ENCODE measurements at places on chromosomes 12 and 14.

DNA sequence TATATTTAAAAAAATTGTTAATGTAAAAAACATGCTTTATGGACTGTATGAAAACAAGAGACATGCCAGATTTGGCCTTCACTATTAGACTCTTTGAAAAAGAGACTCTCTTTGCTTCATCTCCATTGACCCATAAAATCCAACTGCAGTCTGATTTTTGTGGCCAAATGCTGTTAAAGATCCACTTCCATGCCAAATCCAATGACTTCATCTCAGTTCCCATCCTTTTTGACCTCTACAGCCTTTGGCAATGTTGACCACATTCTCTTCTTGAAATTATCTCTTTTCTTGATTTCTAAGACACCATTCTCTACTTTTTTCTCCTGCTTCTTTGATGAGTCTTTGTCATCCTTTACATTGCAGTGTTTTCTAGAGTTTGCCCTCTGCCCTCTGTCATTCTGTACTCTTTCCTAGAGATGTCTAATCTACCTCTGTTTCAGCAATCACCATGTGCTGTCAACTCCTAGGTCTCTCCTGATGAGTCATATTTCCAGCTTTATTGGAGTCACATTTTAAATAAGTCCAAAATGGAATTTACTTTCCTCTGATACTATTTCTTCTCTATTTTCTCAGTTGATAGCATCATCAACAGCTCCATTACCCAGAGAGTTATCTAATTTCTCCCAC is 2.4 kb downstream of the TMPRSS12 start:
- DNase-seq, result no peak

- DNase-seq, result no peak
Measured at GRCh38 chr12:25714198-25714984, 161.3 kb upstream of the LMNTD1 start.

- no peak for DNase-seq
Measured at GRCh38 chr12:128820253-128820652, 3.5 kb downstream of the SLC15A4 start.

- DNase-seq, result no peak
Measured at GRCh38 chr14:27845241-27845850, 921.2 kb upstream of the FOXG1 start.

- no peak for DNase-seq
Measured at GRCh38 chr14:89674936-89675335, 257.9 kb upstream of the FOXN3 start.

- DNase-seq, result no peak
Measured at GRCh38 chr14:77961847-77962580, 162.1 kb downstream of the ADCK1 start.

DNA sequence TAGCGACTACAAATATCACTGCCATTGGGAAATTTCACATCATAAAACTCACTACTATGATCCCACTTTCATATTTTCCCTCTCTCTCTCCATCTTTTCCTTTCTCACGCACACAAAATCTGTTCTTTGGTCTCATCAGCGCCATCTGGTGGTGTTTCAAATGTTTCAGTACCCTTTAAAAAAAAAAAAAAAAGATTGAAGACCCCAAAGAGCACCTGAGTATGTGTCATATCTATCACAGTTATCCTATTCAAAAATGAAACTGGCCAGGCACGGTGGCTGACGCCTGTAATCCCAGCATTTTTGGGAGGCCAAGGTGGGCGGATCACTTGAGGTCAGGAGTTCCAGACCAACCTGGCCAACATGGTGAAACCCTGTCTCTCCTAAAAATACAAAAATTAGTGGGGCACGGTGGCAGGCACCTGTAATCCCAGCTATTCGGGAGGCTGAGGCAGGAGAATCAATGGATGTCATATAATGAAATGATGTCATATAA is 72.4 kb downstream of the TTC9 start:
- peak; percentile 35 for DNase-seq

- DNase-seq, result no peak
Measured at GRCh38 chr12:118127867-118128266, 8.1 kb upstream of the PEBP1 start.

- no peak for DNase-seq
Measured at GRCh38 chr14:87044807-87045206, 948.2 kb downstream of the GALC start.

DNA sequence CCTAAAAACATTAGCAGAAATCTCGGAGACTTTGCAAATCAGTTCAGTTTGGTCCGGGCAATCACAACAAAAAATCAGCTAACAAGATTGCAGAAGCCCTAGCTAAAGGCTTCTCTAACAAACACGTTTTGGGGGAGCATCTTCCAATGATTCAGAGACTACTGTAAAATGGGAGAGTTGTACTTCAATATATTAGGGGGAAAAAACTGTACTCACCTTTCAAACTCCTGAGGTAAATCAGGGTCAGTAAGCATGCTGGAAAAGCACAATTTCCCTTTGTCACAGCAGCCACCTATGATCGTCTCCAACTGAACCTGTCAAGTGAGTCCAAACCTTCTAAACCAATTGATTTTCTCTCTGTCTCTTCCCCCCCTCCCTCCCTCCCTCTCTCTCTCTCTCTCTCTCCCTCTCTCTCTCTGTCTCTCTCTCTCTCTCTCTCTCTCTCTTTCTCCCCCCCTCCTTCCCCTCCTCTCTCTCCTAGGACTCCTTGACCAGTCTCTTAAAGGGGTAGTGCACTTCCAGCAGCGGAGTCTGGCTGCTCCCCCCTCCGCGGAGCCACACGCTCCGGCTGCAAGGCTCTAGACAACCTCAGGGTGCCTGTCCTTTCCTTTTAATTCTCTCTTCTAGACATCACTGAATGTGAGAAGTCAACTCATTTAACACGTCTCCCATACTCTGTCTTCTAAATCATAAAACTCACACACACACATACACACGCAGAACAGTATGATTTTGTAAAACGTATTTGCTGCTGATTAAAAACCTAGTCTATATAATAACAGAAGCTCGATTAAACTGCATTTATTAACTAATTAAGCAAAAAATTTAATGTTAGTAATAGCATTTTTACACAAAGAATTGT is at the start of gene SOX5:
Gene SOX5, minus strand, starts transcription at position 323 of the 862 bp plus-strand sequence. Its CDS starts 69 bp downstream, at position 254.
- DNase-seq, result no peak

GRCh38 chr12:30754383-30754749 is 385 bp downstream of the CAPRIN2 start:
- no peak for DNase-seq

- DNase-seq, result no peak
Measured at GRCh38 chr14:21263284-21264024, 5.8 kb downstream of the HNRNPC start.

DNA sequence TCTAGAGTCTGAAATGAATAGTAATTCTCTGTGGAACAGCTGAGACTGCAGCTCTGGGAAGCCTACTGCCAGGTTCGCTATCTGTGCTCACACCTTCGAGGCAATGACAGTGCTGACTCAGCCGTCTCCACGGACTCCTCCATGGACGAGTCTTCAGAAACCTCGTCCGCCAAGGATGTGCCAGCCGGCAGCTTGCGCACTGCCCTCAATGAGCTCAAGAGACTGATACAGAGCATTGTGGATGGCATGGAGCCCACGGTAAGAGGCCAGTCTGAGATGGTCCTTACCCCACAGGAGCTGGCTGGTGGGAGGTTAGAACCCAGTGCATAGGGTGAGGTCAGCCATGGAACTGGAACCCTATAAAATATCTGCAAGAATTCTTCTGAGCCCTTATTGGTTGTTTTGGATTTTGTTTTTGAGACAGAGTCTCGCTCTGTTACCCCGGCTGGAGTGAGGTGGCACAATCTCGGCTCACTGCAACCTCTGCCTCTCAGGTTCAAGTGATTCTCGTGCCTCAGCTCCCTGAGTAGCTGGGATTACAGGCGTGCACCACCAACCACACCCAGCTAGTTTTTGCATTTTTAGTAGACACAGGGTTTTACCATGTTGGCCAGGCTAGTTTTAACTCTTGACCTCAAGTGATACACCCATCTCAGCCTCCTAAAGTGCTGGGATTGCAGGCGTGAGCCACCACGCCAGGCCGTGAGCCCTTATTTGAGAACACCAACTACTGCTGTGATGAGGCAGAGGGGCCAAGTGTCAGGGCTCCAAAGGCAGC is 43.9 kb downstream of the RAB35 start:
- peak; percentile 15 for DNase-seq

GRCh38 chr12:83945871-83946270 is 966.7 kb downstream of the SLC6A15 start:
- DNase-seq, result no peak

DNA sequence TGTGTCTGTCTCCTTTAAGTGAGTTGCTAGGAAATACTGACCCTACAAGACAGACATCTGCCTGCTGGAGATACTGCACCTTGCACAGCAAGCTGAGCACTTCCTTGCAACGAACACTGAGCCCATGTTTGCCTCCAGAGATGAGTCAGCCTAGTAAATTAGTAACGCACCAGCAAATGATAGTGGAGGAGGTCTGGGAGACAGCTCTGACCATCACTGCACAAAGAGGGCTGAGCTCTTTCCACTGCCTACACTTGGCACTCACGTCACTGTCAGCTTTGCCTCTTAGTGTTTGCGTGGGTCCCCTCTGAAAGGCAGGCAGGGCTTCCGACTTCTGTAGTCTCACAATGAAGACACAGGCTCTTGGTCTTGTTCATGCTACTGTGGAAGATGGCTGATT is 109.0 kb downstream of the APAF1 start:
- no peak for DNase-seq

- no peak for DNase-seq
Measured at GRCh38 chr14:83147006-83147405, 1613.4 kb upstream of the SEL1L start.

DNA sequence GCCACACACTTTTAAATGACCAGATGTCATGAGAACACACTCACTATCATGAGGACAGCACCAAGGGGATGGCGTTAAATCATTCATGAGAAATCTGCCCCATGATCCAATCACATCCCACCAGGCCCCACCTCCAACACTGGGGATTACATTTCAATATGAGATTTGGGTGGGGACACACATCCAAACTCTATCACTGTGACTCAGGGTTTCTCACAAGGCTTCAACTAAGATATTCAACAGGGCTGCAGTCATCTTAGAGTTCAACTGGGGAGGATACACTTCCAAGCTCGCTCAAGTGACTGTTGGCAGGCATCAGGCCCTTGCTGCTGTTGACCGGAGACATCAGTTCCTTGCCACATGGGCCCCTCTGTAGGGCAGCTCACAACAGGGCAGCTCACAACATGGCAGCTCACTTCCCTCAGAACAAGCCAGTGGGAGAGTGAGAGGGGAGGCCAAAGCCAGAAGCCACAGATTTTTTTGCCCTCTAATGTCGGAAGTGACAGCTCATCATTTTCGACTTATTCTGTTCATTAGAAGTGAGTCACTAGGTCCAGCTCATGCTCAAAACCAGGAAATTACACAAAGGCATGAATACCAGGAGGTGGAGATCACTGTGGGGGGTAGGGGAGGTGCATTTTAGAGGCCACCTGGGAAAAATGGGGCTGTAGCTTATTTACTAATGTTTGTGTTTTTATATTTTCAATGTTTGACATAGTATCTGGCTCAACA is 50.8 kb upstream of the PTHLH start:
- DNase-seq, result no peak

DNA sequence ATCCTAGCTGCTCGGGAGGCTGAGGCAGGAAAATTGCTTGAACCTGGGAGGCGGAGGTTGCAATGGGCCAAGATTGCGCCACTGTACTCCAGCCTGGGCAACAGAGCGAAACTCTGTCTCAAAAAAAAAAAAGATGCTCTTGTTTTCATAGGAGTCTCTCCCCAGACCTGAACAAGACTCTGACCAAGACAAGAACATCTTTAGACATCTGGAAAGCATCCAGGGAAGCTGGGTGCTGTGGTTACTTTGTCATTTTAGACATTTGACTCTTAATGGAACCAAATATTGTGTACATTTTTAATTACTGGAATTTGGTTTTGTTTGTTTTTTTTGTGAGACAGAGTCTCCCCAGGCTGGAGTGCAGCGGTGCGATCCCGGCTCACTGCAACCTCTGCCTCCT is 21.1 kb upstream of the ATF1 start:
- no peak for DNase-seq

GRCh38 chr14:42113358-42114069 is 506.8 kb downstream of the LRFN5 start:
- DNase-seq, result no peak

GRCh38 chr14:51901475-51902024 is 41.1 kb downstream of the GNG2 start:
- no peak for DNase-seq

GRCh38 chr12:43009846-43010240 is 420.3 kb upstream of the PRICKLE1 start:
- DNase-seq, result no peak

GRCh38 chr14:72608391-72609204 is 285.3 kb downstream of the DPF3 start:
- no peak for DNase-seq

GRCh38 chr12:106954462-106955376 is 988 bp upstream of the TMEM263 start:
- no peak for DNase-seq

DNA sequence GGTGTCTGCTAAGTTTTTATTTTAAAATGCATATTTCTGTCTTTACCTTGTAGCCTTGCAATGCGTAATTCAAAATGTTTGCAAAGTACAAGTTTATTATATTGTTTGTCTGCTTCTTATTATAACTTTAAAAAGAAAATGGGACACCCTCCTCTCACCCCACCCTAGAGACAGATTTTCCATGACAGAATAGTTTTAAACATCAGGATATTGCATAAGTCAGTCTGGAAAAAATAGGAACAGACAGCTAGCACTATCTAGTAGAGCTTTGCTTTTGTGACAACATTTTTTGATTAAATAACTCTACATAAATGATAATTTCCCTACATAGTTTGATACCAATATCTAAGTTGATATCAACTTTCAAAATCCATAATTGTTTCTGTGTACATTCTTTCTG is 71.3 kb downstream of the PDE3A start:
- no peak for DNase-seq

DNA sequence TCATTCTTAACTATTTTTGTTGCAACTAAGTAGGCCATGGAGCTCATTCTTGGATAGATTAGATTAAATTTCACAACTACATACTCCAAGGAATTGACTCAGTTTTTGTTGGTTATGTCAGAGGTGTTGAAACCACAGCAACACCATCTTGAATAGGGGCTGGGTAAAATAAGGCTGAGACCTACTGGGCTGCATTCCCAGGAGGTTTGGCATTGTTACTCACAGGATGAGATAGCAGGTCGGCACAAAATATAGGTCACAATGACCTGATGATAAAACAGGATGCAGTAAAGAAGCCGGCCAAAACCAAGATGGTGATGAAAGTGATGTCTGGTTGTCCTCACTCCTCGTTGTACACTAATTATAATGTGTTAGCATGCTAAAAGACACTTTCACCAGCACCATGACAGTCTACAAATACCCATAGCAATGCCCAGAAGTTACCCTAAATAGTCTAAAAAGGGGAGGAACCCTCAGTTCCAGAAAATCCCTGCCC is 20.9 kb downstream of the DMAC2L start:
- DNase-seq, result no peak

DNA sequence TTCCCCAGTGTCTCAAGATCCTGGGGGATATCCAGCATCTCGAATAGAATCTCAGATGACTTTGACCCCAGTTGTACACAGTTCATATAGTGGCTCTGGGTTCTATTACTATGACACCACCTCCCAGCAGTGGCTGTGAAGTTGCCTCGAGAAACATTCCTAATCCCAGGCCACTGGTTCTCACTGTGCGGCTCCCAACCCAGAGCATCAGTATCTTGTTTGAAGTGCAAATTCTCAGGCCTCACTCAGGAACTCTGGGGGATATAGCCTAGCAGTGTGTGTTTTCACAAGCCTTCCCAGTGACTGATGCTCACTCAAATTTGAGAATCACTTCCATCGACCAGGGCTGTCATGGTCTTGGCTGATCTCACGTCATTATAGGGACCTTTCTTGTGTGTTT is 69.3 kb upstream of the IGF1 start:
- no peak for DNase-seq
